ENCODE measurements at places on chromosomes 2 and 18.

DNA sequence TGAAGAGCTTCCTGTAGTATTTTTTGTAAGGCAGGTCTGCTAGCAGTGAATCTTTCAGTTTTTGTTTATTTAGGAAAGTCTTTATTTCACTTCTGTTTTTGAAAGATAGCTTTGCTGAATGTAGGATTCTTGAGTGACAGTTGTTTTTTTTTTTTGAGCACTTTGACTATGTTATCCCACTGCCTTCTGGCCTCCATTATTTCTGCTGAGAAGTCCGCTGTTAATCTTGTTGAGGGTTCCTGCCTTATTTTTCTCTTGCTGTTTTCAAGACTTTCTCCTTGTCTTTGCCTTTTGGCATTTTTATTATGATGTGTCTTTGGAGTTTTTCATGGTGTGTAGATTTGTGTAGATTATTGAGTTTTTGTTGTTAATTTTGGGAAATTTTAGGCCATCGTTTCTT, 21.9 kb downstream of the RBFA start:
- DNase-seq: no peak
- H3K4me1 ChIP-seq: no peaks in the 10 kb centered on the region
- no peak overlapping the region for H3K4me3 ChIP-seq
- no peak overlapping the region for H3K27ac ChIP-seq
- no peaks in the 10 kb centered on the region for H3K27me3 ChIP-seq
- no peaks in the 10 kb centered on the region for H3K36me3 ChIP-seq

DNA sequence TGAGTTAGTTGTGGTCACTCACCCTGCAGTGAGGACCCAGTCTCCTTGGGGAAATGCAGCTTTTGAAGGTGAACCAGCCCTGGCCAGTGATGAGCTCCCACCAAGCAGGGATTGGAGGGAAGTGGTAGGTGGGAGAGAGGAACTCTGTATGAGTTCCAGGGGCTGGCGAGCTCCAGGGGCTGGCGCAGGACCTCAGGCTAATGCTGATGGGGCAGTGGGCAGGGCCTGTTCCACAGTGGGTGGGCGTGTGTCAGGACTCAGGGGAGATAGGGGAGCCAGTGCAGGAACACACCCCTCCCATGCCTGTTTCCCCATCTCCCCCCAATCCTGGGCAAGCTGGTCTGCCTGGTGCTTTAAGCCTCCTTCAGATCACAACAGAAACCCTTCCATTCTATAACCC, 208.4 kb downstream of the DYSF start:
- H3K27ac ChIP-seq: no peak overlapping the region
- no peaks in the 10 kb centered on the region for H3K27me3 ChIP-seq
- no peak overlapping the region for H3K4me3 ChIP-seq
- no peaks in the 10 kb centered on the region for H3K36me3 ChIP-seq
- H3K4me1 ChIP-seq: no peaks in the 10 kb centered on the region
- no peak for DNase-seq

DNA sequence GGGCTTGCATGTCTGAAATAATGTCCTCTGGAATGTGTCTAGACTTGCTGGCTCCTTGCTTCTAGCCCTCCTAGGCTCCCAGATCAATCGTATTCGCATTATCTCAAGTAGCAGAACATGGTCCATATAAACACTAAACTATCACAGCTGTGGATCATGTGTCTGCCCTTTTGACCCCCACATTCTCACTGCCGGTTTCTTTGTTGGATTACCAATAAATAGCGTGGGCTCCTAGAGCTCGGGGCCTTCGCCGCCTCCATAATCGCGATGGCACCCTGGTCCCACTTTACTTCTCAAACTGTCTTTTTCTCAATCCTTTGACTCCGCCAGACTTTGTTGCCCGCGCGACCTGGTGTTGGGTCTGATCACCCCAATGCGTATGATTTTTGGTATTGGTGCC, 6.3 kb upstream of the SCYGR8 start:
- no peak for DNase-seq
- H3K27ac ChIP-seq: no peak overlapping the region
- no peak overlapping the region for H3K4me3 ChIP-seq
- H3K36me3 ChIP-seq: no peaks in the 10 kb centered on the region
- H3K27me3 ChIP-seq: no peaks in the 10 kb centered on the region

GRCh38 chr2:207135801-207136457, 29.8 kb downstream of the KLF7 start:
- H3K27ac ChIP-seq: peak overlapping the region; percentile 78
- no peak for DNase-seq
- no peak overlapping the region for H3K4me3 ChIP-seq
- H3K36me3 ChIP-seq: no peaks in the 10 kb centered on the region
- peaks cover 79% of the 10 kb centered on the region for H3K4me1 ChIP-seq
- no peaks in the 10 kb centered on the region for H3K27me3 ChIP-seq

GRCh38 chr2:154402213-154402612, 296.3 kb upstream of the KCNJ3 start:
- no peaks in the 10 kb centered on the region for H3K36me3 ChIP-seq
- no peaks in the 10 kb centered on the region for H3K4me1 ChIP-seq
- no peak overlapping the region for H3K4me3 ChIP-seq
- H3K27me3 ChIP-seq: no peaks in the 10 kb centered on the region
- H3K27ac ChIP-seq: no peak overlapping the region

- no peaks in the 10 kb centered on the region for H3K27me3 ChIP-seq
- DNase-seq: no peak
- peak overlapping the region; percentile 91 for H3K4me3 ChIP-seq
- H3K27ac ChIP-seq: peak overlapping the region; percentile 97
- peaks cover 53% of the 10 kb centered on the region for H3K4me1 ChIP-seq
- no peaks in the 10 kb centered on the region for H3K36me3 ChIP-seq
These were observed 1.5 kb downstream of the CAB39 start for GRCh38 chr2:230714136-230714480.

DNA sequence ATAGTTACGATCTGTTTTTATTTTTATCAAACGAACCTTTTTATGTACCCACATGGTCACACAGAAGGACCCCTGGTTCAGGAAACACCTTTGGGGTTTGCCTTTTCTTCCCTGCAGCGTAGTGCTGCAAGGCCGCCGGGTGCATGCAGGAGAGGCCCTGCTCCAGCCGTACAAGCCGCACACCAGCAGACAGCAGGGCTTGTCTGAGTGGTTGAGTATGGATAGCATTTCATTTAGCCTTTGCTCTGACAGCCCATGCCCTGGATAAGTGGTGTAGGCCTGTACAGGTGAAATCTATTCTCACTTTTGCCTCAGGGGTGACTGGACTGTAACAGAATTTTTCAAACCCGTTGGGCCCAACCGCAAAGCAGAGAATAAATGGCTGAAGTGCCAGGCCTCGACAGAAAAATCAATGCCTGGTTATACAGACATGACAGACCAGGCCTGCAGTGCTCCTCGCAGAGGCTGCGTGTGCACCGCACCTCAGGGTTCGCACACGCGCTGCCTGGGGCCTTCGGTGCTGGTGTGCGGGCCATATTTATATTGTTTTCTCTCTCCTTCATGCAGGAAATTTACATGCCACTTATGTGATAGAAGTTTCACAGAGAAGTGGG, 279.1 kb downstream of the ZNF407 start:
- no peaks in the 10 kb centered on the region for H3K4me1 ChIP-seq
- H3K27me3 ChIP-seq: no peaks in the 10 kb centered on the region
- no peak overlapping the region for H3K27ac ChIP-seq
- peaks cover 12% of the 10 kb centered on the region for H3K36me3 ChIP-seq
- no peak overlapping the region for H3K4me3 ChIP-seq

GRCh38 chr18:10015288-10015701, 101.5 kb downstream of the VAPA start:
- H3K36me3 ChIP-seq: no peaks in the 10 kb centered on the region
- H3K27me3 ChIP-seq: no peaks in the 10 kb centered on the region
- no peak overlapping the region for H3K4me3 ChIP-seq
- peaks cover 16% of the 10 kb centered on the region for H3K4me1 ChIP-seq
- no peak for DNase-seq
- H3K27ac ChIP-seq: no peak overlapping the region

DNA sequence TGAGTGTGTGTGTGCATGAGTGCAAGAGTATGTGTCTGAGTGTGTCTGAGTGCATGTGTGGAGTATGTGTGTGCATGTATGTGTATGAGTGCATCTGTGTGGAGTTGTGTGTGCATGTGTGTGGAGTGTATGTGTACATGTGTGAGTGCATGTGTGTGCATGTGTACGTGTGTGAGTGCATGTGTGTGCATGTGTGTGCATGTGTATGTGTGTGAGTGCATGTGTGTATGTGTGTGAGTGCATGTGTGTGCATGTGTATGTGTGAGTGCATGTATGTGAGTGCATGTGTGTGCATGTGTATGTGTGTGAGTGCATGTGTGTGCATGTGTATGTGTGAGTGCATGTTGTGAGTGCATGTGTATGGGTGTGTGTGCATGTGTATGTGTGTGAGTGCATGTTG, 23.7 kb downstream of the TOGARAM2 start:
- no peaks in the 10 kb centered on the region for H3K36me3 ChIP-seq
- no peak overlapping the region for H3K27ac ChIP-seq
- H3K4me3 ChIP-seq: no peak overlapping the region
- H3K4me1 ChIP-seq: peaks cover 4% of the 10 kb centered on the region

GRCh38 chr18:24500766-24501165, 40.3 kb downstream of the HRH4 start:
- no peaks in the 10 kb centered on the region for H3K4me1 ChIP-seq
- no peak overlapping the region for H3K4me3 ChIP-seq
- H3K36me3 ChIP-seq: no peaks in the 10 kb centered on the region
- H3K27ac ChIP-seq: no peak overlapping the region

- H3K4me1 ChIP-seq: no peaks in the 10 kb centered on the region
- H3K27ac ChIP-seq: no peak overlapping the region
- H3K36me3 ChIP-seq: no peaks in the 10 kb centered on the region
- no peaks in the 10 kb centered on the region for H3K27me3 ChIP-seq
- no peak for DNase-seq
These were observed 38.2 kb upstream of the PPM1B start for GRCh38 chr2:44130441-44130840.

- no peaks in the 10 kb centered on the region for H3K36me3 ChIP-seq
- no peaks in the 10 kb centered on the region for H3K4me1 ChIP-seq
- DNase-seq: no peak
These were observed 21.1 kb upstream of the EMILIN2 start for GRCh38 chr18:2825613-2826175.

GRCh38 chr2:3659447-3660432, 1.7 kb downstream of the ALLC start:
- H3K4me3 ChIP-seq: no peak overlapping the region
- H3K27me3 ChIP-seq: no peaks in the 10 kb centered on the region
- peak overlapping the region; percentile 44 for H3K27ac ChIP-seq
- peak; percentile 40 for DNase-seq

DNA sequence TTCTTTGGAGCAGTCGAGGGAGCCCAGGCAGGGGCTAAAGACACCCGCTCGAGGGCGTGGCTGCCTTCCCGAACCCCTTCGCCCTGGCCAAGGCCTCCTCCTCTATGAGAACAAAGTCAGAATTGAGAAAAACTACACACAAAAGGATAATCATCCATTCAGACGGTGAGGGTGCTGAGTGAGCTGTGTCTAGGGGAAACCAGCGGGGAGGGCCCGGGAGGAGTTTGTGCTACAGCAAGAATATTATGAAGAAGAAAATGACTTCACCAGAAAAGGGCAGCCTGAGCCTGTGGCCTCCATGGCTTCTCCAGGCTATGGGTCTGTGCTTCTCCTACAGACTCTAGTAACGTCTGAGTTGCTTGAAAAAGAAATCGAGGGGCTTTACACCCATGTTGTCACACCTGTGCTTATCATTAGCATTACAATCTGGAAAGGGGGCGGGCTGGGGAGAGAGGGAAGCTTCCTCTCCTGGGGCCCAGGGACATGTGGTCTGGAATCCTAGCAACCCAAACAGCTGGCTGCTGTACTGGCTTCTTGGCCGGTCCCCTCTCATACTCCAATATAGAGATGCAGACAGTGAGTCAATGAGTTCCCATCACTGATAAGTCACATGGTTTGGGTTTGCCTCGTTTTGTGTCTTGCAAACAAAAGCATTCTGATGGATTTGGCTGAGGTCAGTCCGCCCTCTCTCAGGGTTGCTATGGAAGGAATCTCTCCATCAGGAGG, 52.0 kb upstream of the ARL4C start:
- peaks cover 4% of the 10 kb centered on the region for H3K4me1 ChIP-seq
- no peak overlapping the region for H3K27ac ChIP-seq
- H3K27me3 ChIP-seq: no peaks in the 10 kb centered on the region
- H3K4me3 ChIP-seq: no peak overlapping the region
- H3K36me3 ChIP-seq: no peaks in the 10 kb centered on the region
- no peak for DNase-seq

DNA sequence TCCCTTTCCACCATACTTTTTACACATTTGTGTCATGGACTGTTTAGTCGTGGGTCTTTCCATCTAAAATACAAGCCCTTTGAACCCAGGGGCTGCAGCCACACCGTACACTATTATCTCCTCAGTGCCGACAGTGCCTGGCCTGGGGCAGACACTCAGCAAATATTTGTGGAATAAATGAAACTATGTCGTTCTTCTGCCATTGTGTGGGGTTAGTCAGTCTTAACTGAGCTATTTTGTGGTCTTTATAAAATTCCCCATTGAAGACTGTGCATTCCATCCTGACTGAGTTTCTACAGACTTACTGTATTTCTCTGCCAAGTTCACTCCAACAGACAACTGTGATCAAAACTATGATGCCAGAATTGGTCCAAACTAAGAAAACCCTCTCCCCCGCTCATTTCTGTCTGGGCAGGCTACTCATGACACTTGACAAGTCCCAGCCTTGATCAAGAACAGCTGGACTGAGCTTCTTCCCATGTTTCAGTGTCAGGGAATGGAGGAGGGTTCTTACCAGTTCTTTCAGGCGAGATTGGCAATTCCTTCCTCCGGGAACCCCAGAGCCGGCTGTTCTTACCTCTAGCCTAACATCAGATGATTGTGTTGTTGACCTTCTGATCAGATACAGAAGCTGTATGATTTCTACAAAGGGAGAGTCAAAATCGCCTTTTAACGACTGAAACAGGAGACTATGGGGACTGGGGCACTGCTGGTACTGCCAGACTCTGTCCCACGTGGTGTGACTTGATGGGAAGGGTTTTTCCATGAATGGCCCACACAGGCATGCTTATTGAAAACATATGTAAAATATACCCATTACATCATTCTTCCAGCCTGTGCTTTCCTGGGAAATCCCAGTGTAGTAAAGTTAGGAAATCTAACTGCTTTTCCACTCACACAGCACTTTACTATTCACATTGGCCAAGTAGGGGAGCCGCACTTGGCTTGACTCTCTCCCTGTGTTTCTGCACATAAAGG, 77.4 kb upstream of the NPAS2 start:
- no peaks in the 10 kb centered on the region for H3K36me3 ChIP-seq
- H3K4me1 ChIP-seq: no peaks in the 10 kb centered on the region
- DNase-seq: no peak
- no peaks in the 10 kb centered on the region for H3K27me3 ChIP-seq
- H3K4me3 ChIP-seq: no peak overlapping the region

GRCh38 chr2:42928161-42928691, 135.8 kb upstream of the HAAO start:
- H3K27me3 ChIP-seq: peaks cover 2% of the 10 kb centered on the region
- H3K36me3 ChIP-seq: no peaks in the 10 kb centered on the region
- H3K4me3 ChIP-seq: no peak overlapping the region

All from upper lobe of left lung (tissue), 6 donors.